Stimulated activated CD8-positive, alpha-beta memory T cell treated with anti-CD3 and anti-CD28 coated beads, Interleukin-12 subunit alpha, Interleukin-12 subunit beta, amount 100 ng/mL, for 1 hour (primary cell): ENCODE measurements at places on chromosomes 4 and X.

DNA sequence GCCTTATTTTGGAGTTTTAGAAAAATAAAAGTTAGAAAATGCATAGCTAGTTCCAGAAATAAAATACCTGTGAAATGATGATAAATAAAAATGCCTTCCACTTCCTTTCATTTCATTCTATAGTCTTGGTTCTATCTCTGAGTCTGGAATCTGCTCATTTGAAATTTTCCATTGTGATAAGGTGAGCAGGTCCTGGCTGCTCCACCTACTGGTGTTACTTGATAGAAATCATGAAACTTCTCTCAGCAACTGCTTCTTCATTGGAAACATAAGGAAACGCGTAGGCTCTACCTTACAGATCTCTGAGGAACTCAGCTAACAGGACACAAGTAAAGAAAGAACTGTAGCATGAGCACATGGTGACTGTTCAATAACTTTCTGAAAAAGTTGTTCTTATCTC lies 141.8 kb downstream of the DCHS2 start:
- DNase-seq = no peak

DNA sequence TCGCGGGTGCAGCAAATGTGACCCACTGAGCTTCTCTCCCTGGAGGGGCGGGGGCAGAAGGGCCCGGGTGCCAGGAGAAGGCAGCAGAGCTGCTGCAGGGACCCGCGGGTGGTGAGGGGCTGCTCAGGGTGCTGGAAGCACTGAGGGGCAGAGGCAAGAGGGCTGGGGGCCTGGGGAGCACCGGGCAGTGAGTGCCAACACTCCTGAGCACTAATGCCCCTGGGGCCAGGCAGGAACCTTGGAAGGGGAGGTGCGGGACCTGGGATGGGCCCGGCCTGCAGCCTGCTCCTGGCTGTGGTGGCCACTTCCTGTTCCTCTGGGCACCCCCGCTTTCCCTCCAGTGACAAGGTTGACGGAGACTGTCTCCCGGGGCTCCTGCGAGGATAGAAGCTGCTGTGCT lies 66.5 kb upstream of the ADRA2C start:
- DNase-seq = no peak

DNA sequence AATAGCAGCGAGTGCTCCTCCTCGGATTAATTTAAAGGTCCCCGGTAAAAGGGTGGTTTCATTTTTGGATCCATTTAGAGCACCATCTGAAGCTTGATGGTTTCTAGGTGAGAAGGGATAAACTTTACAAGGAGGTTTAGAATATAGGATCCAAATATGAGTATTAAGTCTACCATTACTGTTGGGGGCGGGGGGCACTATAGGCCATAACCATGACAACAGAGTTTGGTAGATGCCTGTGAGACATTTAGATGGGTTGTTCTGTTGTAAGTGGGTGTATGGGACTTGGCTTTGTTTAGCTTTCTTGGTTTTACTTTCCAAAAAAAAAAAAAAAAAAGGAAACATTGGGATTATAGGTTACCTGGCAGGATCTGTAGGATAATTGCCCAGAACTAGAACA lies 92.7 kb downstream of the TENT5D start:
- DNase-seq = no peak

- no peak for DNase-seq
Observed at GRCh38 chr4:181659202-181659601, 584.0 kb upstream of the TENM3 start.

GRCh38 chr4:88759039-88759894 lies 61.6 kb upstream of the NAP1L5 start:
- no peak for DNase-seq

GRCh38 chr4:109877400-109877799 lies 29.5 kb downstream of the LRIT3 start:
- DNase-seq = no peak

DNA sequence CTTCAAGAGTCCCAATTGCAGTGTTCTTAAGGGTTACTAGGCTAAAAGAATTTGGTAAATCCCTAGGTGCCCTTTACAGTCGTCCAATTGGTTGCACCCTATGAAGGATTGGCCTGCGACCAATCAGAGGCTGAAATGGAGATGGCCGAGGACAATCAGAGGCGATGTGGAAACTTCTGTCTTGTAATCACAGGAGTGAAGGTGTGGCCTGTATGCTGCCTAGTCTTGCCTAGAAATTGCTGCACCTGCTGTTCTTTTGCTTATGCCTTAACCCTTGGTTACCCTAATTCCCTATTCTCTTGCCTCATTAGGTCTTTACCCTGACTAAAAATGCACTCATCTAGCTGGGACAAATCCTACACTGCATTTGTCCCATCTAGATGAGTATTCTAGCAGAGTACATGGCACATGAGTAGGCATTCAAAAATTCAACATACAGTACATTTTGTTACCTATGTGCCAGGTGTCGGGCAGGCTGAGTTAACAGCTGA lies 1.0 kb upstream of the DCK start:
- DNase-seq = no peak

DNA sequence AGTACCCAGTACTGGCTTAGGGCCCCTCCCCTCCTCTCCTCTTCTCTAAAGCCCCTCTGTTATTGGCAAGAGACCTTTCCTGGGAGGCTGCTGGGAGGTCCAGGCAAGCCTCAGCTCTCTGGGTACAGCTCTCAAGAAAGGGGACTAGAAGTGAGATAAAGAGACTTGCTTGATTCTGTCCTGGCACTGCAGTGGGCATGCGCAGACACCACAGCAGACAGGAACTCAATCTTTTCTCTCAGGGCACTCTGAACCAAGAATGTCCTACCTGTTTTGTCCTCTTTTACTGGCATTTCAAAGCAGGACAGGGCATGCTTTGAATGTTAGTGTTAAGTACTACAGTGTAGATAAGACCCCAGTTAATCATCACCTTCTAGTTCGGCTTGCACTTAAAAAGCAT lies 74.9 kb downstream of the NYX start:
- DNase-seq = no peak

- no peak for DNase-seq
Observed at GRCh38 chr4:184217634-184218033, at the start of gene ENPP6. Gene ENPP6 (minus strand): TSS chr4:184217873. CDS start chr4:184217819, 54 bp downstream.

GRCh38 chr4:82988323-82988832 lies 22.2 kb downstream of the LIN54 start:
- DNase-seq = no peak

GRCh38 chr4:89823416-89823815 lies 13.5 kb downstream of the SNCA start:
- no peak for DNase-seq

- DNase-seq = no peak
Observed at GRCh38 chr4:169071747-169072146, 61.7 kb upstream of the CBR4 start.

DNA sequence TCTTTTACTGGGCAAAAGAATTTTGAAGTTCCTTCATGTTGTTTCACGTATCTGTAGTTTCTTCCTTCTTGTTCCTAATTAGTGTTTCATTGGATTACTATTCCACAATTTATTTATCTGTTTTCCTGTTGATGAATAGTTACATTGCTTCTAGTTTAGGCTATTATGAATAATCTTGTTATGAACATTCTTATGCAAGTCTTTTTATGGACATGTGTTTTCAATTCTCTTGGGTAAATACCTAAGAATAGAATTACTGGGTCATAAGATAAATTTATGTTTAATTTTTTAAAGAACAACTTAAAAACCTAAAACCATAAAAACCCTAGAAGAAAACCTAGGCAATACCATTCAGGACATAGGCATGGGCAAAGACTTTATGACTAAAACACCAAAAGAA lies 70.9 kb upstream of the RXFP1 start:
- DNase-seq = no peak

GRCh38 chr4:31678356-31678755 lies 958.2 kb downstream of the PCDH7 start:
- DNase-seq = no peak

DNA sequence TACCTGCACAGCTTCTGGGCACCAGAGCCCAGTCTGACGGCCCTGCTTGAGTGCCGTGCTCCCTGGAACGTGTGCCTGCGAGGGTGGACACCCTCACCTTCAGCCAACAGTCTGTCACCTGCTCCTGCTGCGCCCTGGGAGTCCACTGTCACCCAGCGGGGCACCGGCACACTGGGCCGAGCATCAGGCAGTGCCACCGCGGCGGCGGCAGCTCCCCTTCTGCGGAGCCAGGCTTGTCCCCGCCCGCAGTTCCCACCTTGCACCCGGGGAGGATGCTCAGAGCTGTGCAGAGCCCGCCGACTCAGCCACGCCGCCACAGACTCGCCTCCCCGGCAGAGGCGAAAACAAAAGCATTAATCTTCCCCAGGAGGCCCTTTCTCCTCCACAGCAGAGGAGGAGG lies 86.8 kb downstream of the ABLIM2 start:
- no peak for DNase-seq

GRCh38 chrX:114924856-114925255 lies 92.6 kb downstream of the IL13RA2 start:
- no peak for DNase-seq

DNA sequence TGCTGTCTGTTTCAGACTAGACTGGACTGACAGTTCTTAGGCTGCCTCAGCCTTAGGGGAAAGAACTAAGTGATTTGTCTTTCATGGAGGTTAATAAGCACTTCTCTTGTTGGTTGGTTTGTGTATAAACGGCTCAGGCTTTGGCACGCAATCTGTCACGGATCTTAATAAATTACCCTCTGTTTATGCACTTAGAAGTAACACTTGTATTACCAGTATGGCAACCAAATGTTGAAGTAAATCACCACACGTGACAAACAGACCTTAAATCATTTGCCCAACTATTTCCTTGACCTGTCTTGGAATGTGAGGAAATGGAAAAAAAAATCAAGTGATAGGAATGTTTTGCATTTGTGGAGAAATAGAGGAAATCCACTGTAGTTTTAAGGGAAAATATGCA lies 69.9 kb downstream of the TEX13A start:
- DNase-seq = no peak

- DNase-seq = no peak
Observed at GRCh38 chr4:126544276-126544675, 1088.5 kb upstream of the INTU start.

DNA sequence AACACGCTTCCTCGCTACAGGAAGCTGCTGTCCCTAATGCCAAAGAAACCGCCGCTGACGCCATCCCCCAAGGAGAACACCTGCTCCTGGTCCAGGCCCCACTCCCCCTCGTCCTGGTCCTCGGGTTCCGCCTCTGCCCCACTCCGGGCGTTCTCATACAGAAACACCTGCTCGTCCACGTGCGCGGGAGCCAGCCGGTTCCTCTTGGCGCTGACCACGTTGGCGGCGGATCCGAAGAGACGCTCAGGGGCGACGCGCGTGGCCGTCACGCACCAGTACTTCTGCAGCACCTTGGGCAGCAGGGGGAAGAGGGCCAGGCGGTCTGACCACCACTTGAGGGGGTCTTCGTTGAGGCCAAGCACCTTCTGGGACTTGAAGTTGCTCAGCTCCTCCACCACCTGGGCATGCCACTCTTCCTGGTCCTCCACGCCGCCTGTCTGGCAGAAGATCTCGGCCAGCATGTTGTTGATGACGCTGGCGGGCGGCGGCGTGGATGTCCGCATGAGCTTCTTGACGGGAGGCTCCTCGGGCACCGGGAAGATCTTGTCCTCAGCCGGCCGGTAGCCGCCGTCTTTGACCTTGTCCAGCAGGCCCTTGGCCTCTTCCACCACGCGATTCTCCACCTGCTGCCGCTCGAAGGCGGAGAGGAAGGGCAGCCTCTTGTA lies 12.0 kb downstream of the DHRSX start:
- no peak for DNase-seq

DNA sequence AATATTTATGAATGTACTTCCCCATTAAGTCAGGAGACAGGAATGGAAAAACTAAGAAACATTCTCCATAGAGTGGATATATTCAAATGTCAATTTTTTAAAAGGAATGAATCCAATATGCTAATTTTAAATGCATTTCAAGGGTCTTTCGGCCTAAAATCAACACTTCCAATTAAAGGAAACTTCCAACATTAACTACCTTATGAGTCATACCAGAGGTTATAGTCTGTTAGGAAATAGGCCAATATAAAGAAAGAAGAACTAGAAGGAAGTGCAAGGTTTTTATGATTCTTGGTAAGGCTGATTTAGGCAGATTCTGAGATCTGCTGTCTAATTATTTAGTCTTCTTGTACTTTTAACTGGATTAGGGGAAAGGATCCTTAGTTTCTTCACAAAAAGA lies 260.1 kb upstream of the EDNRA start:
- DNase-seq = no peak

GRCh38 chrX:19650996-19651395 lies 135.7 kb upstream of the MAP3K15 start:
- DNase-seq = no peak

GRCh38 chrX:103151799-103152198 lies 58.9 kb upstream of the NXF3 start:
- DNase-seq = no peak

DNA sequence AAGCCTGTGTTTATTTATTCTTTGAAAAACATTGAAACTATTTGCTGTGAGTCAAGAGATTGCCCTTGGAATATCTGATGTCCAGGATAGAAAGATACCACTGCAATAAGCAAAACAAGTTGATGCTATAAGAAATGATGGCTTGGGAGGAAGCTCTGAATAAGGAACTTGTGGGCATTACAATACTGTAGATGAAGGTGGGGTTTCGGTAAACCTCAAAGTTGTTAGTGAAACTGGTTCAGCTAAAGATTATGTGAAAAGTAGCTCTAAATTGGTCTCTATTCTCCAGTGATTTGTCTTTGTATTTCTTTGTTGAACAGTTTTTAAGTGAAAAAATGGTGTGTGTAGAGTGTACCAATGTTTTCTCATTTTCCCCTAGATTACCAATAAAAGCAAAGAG lies 128.7 kb downstream of the AKAP4 start:
- DNase-seq = no peak

DNA sequence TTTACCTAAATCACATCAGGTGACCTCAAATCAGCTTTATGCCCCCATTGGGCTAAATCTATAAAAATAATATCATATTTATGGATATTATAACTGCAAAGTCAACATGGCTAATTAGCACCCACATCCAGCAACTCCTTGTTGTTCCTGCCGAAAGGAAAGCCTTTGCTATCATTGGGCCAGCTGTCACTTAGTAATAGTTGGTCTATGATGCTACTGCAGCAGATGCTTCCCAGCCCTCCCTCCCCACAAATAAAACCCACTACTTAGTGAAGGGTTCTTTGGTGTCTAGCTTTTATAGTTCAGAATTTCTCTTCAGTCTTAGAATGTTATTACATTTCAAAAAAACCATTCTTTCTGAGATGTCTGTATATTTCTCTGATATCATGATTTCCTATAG lies 116.9 kb upstream of the ENPEP start:
- DNase-seq = no peak

- no peak for DNase-seq
Observed at GRCh38 chr4:93658443-93658842, 170.1 kb upstream of the ATOH1 start.

DNA sequence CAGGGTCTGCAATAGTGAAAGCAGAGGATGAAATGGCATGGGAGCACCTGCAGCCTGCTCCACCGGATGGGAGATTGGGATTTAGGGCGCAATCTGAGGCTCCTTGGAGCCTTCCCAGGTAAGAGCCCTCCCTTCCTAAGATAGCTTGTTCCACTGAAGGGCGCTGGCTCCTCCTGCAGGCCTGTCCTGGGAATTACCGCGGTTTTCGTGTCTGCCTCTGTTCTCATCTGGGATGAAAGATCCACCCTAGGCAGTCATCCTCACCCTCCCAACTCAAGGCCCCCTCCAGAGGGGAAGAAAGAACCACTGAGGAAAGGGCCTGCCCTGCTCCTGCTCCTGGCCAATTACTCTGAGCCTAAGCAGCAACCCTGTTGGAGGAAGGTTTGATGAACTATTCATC lies 547.5 kb downstream of the SMARCA1 start:
- DNase-seq = no peak

GRCh38 chr4:61984260-61984909 lies 784.3 kb downstream of the ADGRL3 start:
- DNase-seq = no peak
